SJCRH30 (cell line): ENCODE measurements at places on chromosomes 16 and 17. TPM values are rescaled to one million over a fixed set of nuclear protein-coding genes. Genes with fewer than 3 reads are reported as not detected.

TEKT1 gene
- not detected in 2 replicates for total RNA-seq

MYH1 gene
- not detected in 2 replicates for total RNA-seq

ZNF423 gene
- 6.7 and 7.9 TPM in 2 replicates for total RNA-seq

PRR15L gene
- total RNA-seq: not detected in 2 replicates

DNASE1L2 gene
- total RNA-seq: 0.96 and 1.7 TPM in 2 replicates

CCL1 gene
- not detected in 2 replicates for total RNA-seq

CHRNE gene
- 0.10 and 0.20 TPM in 2 replicates for total RNA-seq

MIS12 gene
- 21.4 and 27.2 TPM in 2 replicates for total RNA-seq

KRTAP17-1 gene
- not detected in 2 replicates for total RNA-seq

RAMP2 gene
- total RNA-seq: not detected in 2 replicates

LRRC75A gene
- 3.7 and 4.8 TPM in 2 replicates for total RNA-seq

TMEM132E gene
- not detected in 2 replicates for total RNA-seq

MT1G gene
- not detected in 2 replicates for total RNA-seq

SMIM5 gene
- 0.14 and 0.18 TPM in 2 replicates for total RNA-seq

KIF18B gene
- 31.0 and 36.3 TPM in 2 replicates for total RNA-seq

MFAP4 gene
- total RNA-seq: 79.6 and 82.5 TPM in 2 replicates

TBC1D3C gene
- total RNA-seq: 0.66 and 1.0 TPM in 2 replicates

NLRC5 gene
- total RNA-seq: 1.5 and 2.9 TPM in 2 replicates

NEK8 gene
- total RNA-seq: 1.7 and 2.6 TPM in 2 replicates

CHST5 gene
- total RNA-seq: not detected in 2 replicates

FZD2 gene
- 16.0 and 18.2 TPM in 2 replicates for total RNA-seq

MYO15B gene
- 0.02 TPM in 1 of 2 replicates, not detected in the other for total RNA-seq

RAB37 gene
- 1.3 and 3.0 TPM in 2 replicates for total RNA-seq

CACNG5 gene
- total RNA-seq: 0.10 TPM in 1 of 2 replicates, not detected in the other

APOBR gene
- not detected in 2 replicates for total RNA-seq

GAS7 gene
- total RNA-seq: 0.66 and 0.91 TPM in 2 replicates

EVI2B gene
- not detected in 2 replicates for total RNA-seq

SLC46A1 gene
- 10.6 and 11.0 TPM in 2 replicates for total RNA-seq

MMP2 gene
- total RNA-seq: 142 and 145 TPM in 2 replicates

AP1G1 gene
- 40.9 and 46.3 TPM in 2 replicates for total RNA-seq

SEZ6L2 gene
- not detected in 2 replicates for total RNA-seq

TBC1D3H gene
- total RNA-seq: not detected in 2 replicates

INCA1 gene
- not detected in 2 replicates for total RNA-seq

CTF1 gene
- total RNA-seq: 1.3 and 1.4 TPM in 2 replicates

IL17C gene
- total RNA-seq: not detected in 2 replicates

SEBOX gene
- total RNA-seq: not detected in 2 replicates

PYDC1 gene
- not detected in 2 replicates for total RNA-seq

ZNF785 gene
- total RNA-seq: 13.1 and 18.2 TPM in 2 replicates

CDH5 gene
- total RNA-seq: 0.16 and 0.25 TPM in 2 replicates

KLHL10 gene
- not detected in 2 replicates for total RNA-seq

DOC2A gene
- not detected in 2 replicates for total RNA-seq

TBC1D3G gene
- not detected in 2 replicates for total RNA-seq

C16orf92 gene
- total RNA-seq: not detected in 2 replicates

RND2 gene
- total RNA-seq: 0.68 and 0.79 TPM in 2 replicates

TMEM11 gene
- total RNA-seq: 86.1 and 88.9 TPM in 2 replicates

CACNG3 gene
- total RNA-seq: 0.02 TPM in 1 of 2 replicates, not detected in the other

COX6A2 gene
- not detected in 2 replicates for total RNA-seq

KRTAP2-3 gene
- total RNA-seq: not detected in 2 replicates

TVP23A gene
- total RNA-seq: not detected in 2 replicates

TERB1 gene
- total RNA-seq: not detected in 2 replicates

NTN3 gene
- 5.1 and 5.6 TPM in 2 replicates for total RNA-seq

HOXB5 gene
- total RNA-seq: 0.51 and 0.61 TPM in 2 replicates

SIRT7 gene
- 20.1 and 23.5 TPM in 2 replicates for total RNA-seq

WNK4 gene
- total RNA-seq: 0.18 and 0.32 TPM in 2 replicates

ATP2C2 gene
- 5.1 and 6.2 TPM in 2 replicates for total RNA-seq

SLFN13 gene
- total RNA-seq: 0.28 and 0.69 TPM in 2 replicates

SBK1 gene
- total RNA-seq: 0.53 and 0.59 TPM in 2 replicates

SEC14L5 gene
- total RNA-seq: not detected in 2 replicates

CCDC40 gene
- total RNA-seq: 8.8 and 11.3 TPM in 2 replicates
